ENCODE measurements at places on chromosomes 6 and 20.

GRCh38 chr6:47479140-47479508 is 1.5 kb downstream of the CD2AP start:
- no peak for DNase-seq

DNA sequence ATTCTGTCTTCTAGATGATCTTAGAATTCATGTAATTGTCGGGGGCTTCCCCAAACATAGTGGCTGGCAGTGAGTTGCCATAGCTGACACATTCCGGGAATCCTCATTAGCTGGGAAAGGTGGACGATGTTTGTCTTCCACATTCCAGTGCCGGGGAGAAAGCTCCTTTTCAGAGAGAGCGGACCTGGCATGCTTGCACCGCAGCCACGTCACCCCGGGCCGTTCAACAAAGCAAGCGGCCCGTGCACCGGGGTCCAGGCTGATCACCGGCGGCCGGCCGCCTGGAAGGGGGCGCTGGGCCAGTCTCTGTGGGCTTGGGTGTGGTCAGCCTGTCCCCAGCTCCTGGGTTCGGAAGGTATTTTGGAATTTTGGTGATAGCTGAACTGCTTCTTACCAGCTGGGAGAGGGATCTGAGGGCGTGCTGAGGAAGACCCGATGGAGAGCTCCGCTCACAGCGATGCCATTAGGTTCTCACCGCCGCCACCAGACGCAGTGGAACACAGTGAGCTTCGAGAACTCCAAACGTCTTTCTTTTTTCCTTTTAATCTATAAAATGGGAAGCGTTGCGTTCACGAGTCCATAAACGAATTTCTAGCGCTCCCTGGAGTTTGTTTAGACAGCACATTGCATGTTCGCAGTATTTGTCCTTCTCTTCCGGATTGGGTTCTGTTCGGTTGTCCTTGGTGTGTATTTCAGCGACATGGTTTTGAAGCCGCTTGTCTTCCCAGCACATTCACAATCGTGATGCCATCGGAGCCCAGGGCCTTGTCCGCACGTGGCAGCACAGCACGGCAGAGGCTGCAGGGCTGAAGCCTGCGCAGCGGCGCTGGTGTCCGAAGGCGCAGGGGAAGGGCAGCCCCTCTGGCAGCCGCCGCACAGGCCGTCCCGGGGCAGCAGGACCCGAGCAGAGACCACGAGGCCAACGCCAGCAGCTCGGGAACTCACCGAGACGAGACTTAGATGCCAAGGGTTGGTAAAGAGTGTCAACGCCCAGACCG is 557.6 kb downstream of the QKI start:
- DNase-seq: no peak

DNA sequence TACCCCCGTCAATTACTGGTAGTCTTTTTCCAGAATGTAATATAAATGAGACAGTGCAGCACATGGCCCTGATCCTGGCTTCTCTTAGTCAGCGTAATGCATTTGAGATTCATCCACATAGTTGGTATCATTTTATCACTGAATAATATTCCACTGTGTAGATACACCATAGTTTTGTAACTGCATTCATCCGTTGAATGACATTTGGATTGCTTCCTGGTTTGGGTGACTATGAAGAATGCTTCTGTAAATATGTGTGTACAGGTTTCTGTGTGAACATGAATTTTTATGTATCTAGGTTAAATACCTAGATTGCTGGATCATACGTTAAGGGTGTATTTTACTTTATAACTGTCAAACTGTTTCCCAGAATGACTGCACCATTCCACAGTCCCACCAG is 62.6 kb upstream of the STMND1 start:
- DNase-seq: no peak

DNA sequence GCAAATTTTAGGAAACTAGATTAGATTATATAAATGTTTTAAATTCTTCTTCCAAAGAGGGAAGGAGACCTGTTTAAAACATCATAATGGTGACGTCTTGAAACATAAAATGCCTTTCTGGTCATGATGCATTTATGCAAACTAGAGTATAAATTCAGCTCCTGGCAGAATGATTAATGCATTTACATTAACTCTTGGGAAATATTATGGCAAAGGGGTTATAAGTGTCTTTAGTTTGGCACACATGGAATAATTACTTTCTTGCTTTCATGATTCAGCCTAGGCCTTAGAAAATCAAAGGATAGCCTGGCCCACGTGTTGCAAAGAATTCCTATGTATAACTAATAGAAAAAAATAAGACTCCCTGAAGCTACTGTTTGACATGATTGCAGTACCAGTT is 639.2 kb downstream of the RFPL4B start:
- DNase-seq: no peak

DNA sequence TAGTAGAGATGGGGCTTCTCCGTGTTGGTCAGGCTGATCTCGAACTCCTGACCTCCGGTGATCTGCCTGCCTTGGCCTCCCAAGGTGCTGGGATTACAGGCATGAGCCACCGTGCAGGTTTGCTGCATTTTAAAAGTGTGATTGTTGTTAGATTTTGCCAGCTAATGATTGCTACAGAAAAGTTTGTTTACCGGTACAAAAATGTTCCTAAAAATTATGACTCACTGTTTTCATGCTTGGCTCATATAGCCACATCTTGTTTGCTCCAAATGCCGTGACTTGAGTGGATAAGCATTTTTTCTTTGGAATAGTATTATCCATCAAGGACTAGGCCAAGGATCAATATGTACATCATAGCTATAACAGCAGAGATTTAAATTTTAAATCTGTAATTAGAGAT is 24.3 kb downstream of the LRRN4 start:
- peak; percentile 51 for DNase-seq

GRCh38 chr6:156814036-156814581 is 36.9 kb downstream of the ARID1B start:
- DNase-seq: no peak

- DNase-seq: peak; percentile 71
These were observed 144.6 kb upstream of the AGPAT4 start for GRCh38 chr6:161418463-161418945.

Data from GM03348 (cell line).